ENCODE measurements at places on chromosomes 12 and 14.

- no peak for DNase-seq
These were observed 113.5 kb upstream of the VRK1 start for GRCh38 chr14:96683562-96684289.

- no peak for DNase-seq
These were observed 118.5 kb upstream of the NPAS3 start for GRCh38 chr14:32820181-32820580.

- no peak for DNase-seq
These were observed 11.4 kb upstream of the FOS start for GRCh38 chr14:75267141-75267721.

DNA sequence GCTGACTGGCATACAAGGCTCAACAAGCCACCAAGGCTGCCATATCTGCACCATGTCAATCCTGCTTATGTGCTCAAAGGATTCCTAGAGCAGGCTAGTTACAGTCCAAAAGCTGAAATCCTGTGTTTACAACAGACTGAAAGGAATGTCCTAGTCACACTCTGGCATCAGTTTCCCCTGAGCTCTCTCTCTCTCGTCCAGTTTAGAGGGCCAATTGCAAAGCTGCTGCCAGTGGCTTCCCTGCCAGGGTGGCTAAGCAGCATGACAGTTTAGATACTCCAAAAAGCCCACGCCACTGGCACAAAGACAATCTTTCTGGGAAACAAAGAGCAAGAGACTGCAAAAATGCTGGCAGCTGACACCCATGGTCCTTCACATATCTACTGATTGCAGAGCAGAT lies 392.1 kb downstream of the RPS29 start:
- DNase-seq, result no peak

DNA sequence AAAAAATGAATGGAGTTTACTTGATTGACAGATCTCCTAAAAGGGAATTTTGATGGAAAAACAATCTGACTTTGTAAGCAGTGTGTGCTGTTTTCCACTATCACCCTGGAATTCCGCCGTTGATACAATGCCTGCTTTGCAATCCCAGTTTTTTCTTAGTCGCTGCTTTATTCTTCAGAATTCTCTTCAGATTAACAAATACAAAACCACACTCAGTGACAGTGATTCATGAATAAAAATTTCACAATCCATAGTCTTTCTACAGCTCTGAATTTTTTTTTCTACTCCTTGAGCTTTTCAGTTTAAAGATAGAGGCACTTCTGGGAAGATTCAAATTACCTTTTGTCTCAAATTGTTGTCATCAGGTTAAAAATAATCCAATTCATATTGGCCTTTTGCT lies 44.6 kb upstream of the KITLG start:
- DNase-seq, result no peak

DNA sequence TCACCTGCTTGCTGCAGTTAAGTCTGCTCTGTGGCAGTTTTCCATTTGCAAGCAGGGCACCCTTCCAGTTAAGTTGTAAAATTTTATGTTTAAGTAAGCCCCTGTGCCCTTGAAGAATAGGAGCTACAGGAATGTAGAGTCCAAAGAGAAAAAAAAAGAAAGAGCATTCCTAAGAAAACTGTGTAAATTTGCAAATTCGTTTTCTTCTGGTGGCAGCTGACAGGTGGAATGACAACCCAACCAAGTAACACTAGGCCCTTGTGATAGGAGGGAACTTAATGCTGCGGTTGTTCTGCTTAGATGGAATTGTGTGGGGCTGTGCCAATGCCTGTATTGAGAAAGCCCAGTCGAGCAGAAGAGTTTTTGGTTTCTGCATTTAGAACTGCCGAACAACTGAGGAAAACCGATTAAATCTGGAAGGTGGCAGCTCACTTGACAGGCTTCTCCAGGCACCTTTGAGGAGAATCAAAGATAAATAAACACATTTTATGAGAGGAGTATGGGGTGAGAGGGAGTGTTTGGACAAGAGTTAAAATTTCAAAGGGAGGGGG lies 280.0 kb downstream of the RAD51B start:
- DNase-seq, result no peak

GRCh38 chr12:57638096-57638495 lies 5.1 kb upstream of the B4GALNT1 start:
- no peak for DNase-seq

GRCh38 chr12:106299202-106299774 lies 3.2 kb upstream of the TCP11L2 start:
- DNase-seq, result no peak

- no peak for DNase-seq
These were observed 213.3 kb upstream of the CLEC14A start for GRCh38 chr14:38469156-38469555.

DNA sequence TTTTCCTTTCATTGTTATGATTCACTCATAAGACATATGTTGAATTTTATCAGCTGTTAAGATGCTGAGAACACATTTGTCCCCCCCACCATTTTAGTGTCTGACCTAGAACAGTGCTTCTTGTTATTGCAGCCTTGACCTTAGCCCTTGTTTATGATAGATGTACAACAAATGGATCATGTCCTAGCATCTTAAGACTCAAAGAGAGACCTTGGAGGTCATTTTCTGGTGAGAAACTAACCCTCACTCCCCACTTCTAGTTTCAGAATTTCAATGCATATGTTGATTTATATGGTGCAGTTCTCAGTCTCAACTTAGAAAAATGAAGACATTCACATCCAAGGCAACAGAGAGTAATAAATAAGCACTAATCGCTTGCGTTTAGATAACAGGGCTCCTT lies 391.2 kb downstream of the AEBP2 start:
- DNase-seq, result no peak

- DNase-seq, result no peak
These were observed 88.4 kb upstream of the DYNC1H1 start for GRCh38 chr14:101875727-101876554.

DNA sequence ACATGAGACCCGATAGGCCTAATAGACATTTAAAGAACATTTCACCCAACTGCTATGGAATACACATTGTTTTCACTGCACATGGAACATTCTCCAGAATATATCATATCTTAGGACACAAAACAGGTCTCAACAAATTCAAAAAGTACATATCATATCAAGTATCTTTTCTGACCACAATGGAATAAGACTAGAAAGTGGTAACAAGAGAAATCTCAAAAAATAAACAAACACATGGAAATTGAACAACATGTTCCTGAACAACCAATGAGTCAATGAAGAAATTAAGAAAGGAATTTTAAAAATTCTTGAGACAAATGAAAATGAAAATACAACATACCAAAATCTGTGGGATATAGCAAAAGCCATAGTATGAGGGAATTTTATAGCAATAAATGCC lies 208.1 kb downstream of the PTPRO start:
- no peak for DNase-seq

DNA sequence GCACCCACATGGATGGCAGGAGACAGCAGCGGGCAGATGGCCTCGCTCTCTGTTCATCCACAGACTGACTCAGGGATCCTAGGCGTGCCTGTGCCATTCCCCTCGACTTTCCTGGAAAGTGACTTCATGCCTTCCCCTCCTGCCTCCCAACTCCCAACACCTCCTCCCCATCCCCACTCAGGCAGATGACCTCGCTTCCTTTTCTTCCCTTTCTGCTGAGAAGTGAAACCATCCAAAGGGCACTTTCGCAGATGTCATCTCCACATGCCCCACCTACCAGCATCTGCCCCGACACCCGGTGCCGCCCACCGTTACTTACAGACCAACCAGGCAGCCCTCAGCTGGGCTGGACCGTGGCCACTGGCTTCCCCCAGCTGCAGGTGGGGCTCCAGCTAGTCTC lies 29.6 kb downstream of the BEGAIN start:
- DNase-seq, result no peak

GRCh38 chr12:104747330-104747729 lies 210.8 kb downstream of the SLC41A2 start:
- DNase-seq, result no peak

DNA sequence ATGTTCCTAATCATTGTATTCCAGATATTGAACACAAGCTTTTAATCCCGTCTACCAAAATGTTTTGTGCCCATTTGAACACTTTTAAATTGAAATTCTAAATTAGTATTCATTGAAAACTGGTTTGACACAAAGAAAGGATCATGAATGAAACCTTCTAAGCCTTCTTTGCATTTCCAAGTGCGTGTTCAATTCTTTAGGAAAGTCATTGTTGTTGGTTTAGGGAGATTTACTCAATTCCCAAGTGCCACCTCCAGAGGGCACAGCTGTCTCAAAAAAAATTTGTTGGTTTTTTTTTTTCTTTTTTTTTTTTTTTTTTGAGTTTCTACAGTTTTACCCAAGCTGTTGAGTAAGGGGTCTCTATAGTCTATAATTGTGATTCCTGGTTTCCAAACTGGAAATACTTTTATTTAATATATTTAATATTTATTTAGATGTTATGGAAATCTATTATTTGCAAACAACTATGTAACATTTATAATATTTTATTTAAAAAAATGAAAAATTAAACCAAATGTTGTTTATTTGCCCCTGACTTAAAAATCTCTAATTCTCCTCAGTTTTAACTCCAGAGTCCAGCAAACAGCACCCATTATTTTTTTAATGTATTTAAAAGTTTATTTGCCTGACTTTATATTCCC lies 79.9 kb downstream of the NEDD1 start:
- DNase-seq, result no peak

DNA sequence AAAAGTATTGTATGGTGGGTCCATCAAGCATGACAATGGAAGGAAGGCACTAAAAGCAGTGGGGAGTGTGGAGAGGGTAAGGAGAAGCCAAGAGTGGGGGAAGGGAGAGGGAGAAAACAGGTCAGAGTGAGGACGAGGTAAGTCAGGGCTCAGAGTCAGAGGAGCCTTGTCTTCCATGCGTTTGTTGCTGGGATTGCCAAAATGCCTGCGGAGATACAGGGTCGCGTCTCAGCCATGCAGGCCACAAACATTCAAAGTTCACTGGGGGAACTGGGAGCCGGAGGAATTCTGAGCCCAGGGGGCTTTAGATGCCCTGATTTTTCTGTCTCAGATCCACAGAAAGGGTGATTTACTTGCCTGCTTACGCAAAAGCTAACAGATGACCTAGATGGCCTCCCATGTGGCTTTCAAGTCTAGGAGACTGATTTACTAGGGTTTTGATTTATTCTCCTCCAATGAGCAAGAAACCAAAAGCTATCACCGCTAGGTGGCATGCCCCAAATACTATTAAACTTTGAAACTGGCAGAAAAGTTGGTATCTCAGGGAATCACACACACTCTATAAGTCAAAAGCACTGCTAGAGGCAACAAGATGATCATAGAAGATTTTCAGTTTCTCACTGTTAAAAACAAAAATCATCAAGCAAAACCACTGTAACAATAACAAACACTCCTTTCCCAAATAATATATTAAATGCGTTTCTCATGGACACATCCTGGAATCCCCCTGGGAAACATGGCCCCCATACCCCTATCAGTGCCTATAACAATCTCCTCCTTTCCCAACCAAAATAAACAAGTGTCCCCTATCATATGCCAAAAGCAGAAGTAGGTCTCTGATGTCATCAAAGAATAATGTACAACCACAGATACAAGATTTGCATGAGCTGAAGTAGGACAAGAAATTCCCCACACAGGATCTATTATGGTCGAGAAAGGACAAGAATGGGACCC lies 26.6 kb upstream of the MDM1 start:
- no peak for DNase-seq

GRCh38 chr12:121970581-121971300 lies 50.9 kb upstream of the BCL7A start:
- DNase-seq, result no peak

DNA sequence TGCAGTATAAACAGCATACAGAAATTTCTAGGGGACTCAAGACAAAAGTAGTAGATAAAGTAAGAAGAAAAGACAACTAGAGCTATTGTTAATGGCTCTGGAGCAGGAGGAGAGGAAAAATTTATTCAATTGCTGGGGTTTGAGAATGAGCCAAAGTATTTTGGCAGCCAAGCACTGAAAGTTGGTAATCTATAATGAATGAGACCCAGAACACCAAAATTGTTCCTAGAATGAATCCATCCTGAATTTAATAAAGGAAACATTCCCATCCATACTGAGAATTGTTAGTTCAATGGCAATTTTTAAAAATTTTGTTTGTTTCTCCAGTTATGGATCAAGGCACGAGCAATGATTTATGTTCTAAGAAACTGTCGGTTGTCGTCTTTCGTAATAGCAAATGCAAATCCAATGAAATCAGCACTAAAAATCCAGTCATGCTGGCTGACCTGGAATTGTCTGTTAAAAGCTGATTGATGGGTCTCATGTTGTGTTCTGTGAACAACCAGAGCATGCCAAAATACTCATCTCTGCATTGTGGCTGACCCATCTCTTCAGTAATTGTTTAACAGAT lies 170.9 kb upstream of the LMNTD1 start:
- no peak for DNase-seq

DNA sequence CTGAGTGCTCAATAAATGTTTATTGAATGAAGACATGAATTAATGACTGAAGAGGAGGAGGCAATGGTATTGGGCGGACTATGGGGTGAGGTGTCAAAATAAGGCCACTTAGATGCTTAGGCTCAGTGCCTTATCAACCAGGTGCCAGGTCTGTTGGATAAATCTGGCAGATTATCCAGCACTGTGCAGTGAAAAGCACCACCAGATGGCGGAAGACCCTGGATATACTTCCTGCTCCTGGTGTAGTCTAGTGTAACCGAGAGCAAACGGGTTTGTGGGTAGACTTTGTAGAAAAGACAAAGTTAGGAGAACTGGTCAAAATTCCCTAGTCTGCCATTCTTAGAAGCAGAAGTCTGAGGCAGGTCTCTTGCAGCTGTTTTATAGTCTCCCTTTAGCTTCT lies 306.3 kb downstream of the ATP23 start:
- DNase-seq, result no peak

- no peak for DNase-seq
These were observed 69.5 kb downstream of the BCL11B start for GRCh38 chr14:99202516-99202915.

DNA sequence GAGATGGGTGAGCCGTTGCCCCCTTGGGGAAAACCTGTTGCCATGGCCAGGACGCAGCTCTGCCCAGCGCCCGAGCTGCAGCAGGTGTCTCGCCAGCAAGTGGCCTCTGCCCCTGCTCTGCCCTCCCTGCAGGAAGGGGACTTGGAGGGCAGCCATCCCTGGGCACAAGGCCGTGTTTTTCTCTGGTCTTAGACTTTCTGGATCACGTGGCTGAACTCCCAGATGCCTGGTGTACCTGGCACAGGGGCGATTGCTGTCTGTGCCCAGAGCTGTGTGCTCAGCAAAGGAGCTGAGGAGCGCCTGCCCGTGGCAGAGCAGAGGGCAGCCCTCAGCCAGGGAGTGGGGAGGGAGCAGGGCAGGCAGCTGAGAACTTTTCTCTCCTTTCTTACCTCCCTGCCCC lies 38.0 kb downstream of the TMEM63C start:
- DNase-seq, result no peak

DNA sequence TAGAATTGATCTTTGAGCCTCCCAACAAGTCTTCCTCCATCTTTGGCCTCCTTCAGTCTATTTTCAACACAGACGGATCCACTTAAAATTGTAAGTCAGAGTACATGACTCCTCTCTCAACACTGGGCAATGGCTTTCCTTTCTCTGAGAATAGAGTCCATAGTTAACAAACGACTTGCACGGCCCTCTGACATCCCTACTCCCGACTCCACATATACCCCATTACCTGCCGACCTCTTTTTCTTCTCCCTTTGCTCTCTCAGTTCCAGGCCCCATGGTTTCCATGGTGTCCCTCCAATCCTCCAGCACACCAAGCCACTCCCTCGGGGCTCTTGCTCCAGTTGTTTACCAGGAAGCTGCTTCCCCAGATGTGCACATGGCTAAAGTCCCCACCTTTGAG lies 84.7 kb downstream of the DNAI7 start:
- DNase-seq, result no peak

Data from esophagus squamous epithelium (tissue), 5 donors.